Mesenchymal stem cell (in vitro differentiated cells and primary cell): ENCODE measurements at places on chromosomes 7 and 10.

DNA sequence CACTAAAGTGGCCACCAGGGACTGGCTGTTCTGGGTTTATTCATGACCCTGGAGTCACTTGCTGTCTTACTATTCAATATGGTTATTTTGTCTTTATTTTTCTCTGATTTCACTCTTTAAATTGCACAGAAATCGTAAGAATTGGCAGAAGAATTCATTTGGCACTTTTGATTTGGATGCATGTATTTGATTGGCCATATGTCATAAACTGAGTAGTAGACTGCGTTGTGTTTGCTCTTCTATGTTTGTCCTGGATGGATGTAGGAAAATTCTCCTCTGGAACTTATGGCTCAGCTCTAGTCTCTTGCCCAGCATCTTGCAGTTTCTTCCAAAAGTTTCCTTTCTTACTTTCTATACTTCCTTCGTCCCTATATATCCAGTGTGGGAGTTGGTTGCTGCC lies 452.7 kb downstream of the GATA3 start:
- DNase-seq: no peak

GRCh38 chr10:121340271-121340831 lies 257.9 kb downstream of the FGFR2 start:
- DNase-seq: no peak

GRCh38 chr7:139725077-139725476 lies 52.7 kb downstream of the HIPK2 start:
- DNase-seq: peak; percentile 97

- no peak for DNase-seq
Measured at GRCh38 chr10:29428486-29428885, 139.6 kb downstream of the LYZL1 start.

DNA sequence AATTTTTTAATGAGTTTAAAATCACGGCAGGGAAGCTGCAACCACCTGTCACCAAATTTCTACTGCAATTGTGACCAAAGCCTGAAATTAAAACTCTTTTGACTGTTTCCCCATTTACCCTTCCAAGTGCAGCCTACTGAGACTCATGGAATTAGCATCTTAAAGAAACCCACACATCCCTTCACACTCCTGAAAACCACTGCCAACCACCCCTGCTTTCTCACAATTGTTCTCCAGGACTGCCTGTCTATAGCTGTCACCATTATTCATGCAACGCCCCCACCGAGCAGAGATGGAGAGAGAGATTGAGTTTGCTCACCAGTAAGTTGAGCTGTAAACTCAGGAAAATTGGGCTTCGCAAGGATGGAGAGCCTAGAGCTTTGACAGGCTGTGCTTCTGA lies 383.8 kb upstream of the SORCS1 start:
- no peak for DNase-seq

GRCh38 chr7:133858311-133858710 lies 268.8 kb upstream of the LRGUK start:
- no peak for DNase-seq

DNA sequence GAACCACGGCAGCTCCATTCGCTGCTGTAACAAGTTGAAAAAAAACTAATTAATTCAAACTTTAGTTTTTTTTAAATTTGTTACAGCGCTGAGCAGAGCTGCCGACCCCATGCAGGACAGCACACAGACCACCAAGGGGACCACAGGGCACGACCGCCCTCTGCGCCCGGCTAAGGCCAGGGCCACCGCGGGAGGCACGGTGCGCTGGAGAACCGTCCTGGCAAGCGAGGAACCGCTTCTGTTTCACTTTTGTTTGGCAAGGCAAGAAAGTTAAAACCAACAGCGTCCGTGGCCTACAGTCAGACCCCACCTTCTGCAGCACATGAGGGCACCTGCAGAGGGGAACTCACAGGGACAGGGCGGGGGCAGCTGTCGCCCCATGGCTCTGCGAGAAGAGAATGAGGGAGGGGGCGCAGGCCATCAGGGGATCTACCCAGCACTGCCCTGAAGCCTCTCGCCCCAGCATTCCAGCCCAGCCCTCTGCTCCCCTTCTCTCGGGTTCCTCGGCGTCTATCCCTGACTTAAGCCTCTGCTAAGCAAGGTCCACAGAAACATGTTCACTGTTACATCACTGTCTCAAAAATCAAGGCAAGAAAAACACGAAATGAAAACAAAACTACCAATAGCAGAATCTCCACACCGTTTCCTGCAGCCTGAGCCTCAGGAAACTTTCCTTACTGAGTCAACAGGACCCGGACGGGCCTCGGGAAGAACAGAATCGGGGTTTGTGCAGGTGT lies 204.4 kb downstream of the DIP2C start:
- no peak for DNase-seq
